GDM1 (cell line): ENCODE measurements at places on chromosomes 1 and 21.

GRCh38 chr1:118692143-118692542, 296.0 kb downstream of the TBX15 start:
- DNase-seq = no peak

- no peak for DNase-seq
These were observed 21.3 kb downstream of the TNFRSF1B start for GRCh38 chr1:12188115-12188514.

DNA sequence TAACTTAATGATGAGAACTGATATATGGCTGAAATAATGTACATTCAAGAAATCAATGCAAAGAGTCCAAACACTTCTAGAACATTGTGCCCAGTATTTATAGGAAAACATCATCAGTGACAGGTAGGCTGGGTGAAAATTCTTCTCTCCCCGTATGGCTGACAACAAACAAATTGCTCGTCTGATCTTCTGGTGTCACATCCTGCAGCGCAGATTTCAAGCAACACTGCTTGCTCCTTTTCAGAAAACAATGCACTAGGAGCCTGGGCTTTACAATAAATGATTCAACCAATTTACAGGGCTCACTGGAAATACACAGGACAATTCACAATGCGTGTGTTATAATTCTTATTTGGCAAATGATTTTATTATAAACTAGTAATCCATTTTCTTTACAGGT, 185.3 kb downstream of the RERE start:
- no peak for DNase-seq

GRCh38 chr1:82226186-82226505, 425.4 kb downstream of the ADGRL2 start:
- DNase-seq = no peak

GRCh38 chr1:24343412-24344089, 24.4 kb downstream of the GRHL3 start:
- no peak for DNase-seq

GRCh38 chr1:205668951-205669340, 11.4 kb downstream of the SLC45A3 start:
- DNase-seq = no peak

DNA sequence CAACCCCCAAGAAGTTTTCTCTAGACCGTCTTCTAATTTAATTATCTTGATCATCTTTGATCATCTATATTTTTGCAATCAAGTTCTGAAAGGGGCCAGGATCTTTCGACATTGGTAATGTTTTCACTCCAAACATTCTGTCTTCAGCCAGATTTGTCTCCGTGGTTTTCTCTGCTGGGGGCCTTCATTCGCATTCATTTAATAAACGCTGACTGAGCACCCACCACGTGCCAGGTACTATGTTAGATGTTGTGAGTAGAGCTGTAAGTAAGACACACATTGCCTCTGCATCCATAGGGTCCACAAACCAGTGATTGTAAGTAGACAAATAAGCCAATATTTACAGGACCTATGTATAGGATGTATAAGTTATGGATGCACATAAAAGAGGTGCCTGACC, 134.5 kb upstream of the MROH9 start:
- no peak for DNase-seq

- DNase-seq = no peak
These were observed 599.0 kb downstream of the AGBL4 start for GRCh38 chr1:49424782-49425181.

GRCh38 chr1:19477284-19478249, 7.8 kb downstream of the CAPZB start:
- peak; percentile 75 for DNase-seq

GRCh38 chr1:67745875-67746698, 61.1 kb downstream of the GADD45A start:
- DNase-seq = peak; percentile 47

GRCh38 chr1:198132060-198132781, 24.6 kb upstream of the NEK7 start:
- DNase-seq = no peak

DNA sequence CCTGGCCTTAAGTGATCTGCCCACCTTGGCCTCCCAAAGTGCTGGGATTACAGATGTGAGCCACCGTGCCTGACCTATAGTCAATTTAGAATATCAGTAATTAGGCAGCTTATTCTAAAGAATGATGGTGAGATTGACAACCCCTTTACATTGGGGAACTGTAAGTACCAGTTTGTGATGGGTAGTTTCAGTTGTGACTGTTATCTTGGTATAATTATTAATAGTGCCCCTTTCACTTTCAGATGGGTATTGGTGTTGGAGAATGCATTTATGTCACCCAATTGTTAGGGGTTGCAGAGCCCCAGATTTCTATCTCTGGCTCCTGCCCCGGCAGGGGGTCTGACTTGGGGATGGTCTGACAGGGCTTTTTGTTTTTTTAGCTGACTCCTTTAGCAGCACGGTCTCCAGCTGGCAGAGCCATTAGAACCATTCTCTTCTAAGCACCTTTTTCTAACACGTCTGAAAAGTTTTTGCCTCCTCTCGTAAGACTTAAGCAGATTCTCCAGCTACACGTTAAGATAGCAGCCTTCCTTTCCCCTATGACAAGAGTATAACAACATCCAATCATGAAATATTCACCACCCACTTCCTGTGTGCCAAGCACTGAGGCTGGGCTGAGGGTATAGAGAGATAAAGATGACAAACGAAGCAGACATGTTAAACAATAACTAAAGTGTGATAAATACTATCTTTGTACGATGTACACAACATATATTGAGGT, 157.8 kb downstream of the SDCCAG8 start:
- no peak for DNase-seq
